ENCODE measurements at places on chromosomes 1 and 21. TPM values are rescaled to one million over a fixed set of nuclear protein-coding genes. Genes with fewer than 3 reads are reported as not detected.

The PRELP gene
- 0.01 TPM for polyA plus RNA-seq

The MARK1 gene
- polyA plus RNA-seq = 6.1 TPM

DNA sequence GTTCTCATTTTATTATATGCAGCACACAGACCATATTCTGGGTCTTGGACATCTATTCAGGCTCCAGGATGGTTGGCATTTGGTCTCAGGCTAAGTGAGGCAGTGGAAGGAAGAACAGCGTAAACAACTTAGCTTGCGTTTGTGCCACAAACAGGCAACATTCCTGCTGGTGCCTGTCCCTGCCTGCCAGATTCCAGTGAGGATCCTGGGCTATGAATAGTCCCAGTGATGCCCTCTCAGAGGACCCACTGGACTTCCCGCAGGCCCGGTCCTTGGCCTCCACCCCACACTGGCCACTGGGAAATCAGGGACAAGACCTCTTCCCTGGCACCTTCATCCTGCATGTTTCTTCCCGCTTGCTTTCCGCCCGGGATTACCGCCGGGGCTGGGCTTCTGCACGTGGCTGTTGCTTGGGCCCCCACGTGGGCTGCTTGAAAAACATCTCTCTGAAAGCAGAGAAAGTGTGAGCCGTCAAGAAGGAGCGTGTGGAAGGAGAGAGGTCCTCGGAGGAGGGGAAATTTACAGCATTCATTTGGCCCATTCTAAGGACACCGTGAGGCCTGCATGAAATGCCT is 145.1 kb upstream of the WNT4 start:
- no peak for DNase-seq

GRCh38 chr1:223887747-223888418 is 42.1 kb upstream of the TP53BP2 start:
- DNase-seq = peak; percentile 72

DNA sequence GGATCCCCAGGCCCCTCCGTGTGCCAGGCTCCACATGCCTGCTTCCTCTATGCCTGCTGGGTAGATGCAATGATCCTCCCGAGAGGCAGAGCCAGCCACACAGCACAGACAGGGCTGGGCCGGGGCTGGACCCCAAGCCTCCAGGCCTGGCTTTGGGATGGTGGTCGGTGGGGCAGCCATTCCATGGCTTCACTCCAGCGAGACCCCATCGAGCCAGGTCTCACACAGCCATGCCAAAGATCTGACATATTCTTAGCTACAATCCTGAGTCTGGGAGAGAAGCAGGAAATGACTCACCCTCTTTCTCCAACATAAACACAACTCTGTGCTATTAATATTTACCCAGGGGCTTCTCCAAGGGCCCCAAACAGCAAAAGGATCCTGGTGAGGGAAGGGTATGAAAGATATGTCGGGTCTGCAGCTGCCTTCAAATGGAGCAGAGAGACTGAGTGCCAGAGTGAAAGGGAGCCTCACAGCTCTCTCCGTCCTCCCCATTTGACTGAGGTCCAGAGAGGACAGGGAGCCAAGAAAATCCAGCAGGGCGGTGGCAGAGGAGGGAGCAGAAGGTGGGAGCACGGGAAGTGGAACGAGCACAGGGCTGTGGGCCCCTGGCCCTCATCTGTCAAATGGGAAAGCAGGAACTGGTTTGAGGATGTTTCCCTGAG is 639.5 kb downstream of the MATN1 start:
- no peak for DNase-seq

- no peak for DNase-seq
These were observed 164.4 kb downstream of the EDEM3 start for GRCh38 chr1:184590163-184590750.

DNA sequence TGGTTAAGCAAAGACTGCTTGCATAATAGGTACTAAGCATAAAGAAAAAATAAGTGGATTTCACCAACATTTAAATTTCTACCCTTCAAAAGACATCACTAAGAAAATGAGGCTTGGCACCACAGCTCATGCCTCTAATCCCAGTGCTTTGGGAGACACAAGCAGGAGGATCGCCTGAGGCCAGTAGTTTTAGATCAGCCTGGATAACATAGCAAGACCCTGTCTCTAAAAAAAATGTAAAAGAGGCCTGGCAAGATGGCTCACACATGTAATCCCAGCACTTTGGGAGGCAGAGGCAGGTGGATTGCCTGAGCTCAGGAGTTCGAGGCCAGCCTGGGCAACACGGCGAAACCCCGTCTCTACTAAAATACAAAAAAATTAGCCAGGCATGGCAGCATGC is 73.0 kb downstream of the PIGK start:
- no peak for DNase-seq

GRCh38 chr1:186858923-186859322 is 30.2 kb downstream of the PLA2G4A start:
- DNase-seq = peak; percentile 85

DNA sequence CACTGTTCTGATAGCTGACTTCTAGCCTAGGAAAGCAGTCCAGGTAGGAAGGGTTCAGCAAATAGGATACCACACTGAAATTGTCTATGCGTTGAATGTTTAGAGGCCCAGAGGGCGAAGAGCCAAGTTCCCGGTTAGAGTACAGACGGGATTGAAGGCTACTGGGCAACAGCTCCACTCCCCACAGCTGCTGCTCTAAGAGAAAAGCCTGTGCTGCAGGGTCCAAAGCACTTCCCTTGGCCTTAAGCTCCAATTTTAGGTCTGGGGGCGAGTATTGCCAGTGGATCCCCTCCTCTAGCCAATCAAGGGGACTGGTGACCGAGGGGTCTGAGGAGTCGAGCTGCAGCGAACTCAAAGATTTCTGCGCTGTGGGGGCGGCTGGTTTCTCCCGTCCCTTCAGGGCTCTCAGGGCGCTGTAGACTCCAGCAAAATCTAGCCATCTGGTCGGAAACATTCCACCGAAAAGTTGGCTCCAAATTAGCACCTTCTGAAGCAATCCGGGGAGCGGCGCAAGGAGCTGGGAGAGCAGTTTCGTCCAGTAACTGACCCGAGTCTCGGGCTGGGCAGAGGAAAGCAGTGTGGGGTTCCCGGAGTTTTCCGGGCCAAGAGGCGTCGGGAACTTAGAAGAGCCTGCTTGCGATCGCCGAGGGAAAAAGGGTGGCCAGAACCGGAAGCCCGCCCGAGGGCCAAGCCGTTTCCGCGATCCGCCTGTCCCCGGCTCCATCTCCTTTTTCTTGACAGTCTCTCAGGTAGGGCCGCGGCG is 748 bp downstream of the PPP1R15B start:
- no peak for DNase-seq

- DNase-seq = no peak
These were observed at the start of gene SERPINC1 for GRCh38 chr1:173917149-173917548. TSS of gene SERPINC1 (minus strand) at chr1:173917327. CDS start at chr1:173917259, 68 bp downstream.

DNA sequence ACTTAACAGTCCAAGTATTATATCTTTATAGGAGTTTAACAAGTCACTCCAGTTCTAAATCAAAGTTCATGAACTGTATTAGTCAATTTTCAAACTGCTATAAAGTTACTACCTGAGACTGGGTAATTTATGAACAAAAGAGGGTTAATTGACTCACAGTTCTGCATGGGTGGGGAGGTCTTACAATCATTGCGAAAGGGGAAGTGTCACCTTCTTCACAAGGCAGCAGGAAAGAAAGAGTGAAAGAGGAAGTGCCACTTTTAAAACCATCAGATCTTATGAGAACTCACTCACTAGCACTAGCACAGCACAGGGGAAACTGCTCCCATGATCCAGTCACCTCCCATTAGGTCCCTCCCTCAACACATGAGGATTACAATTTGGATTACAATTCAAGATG is 70.0 kb downstream of the CLCA4 start:
- no peak for DNase-seq

DNA sequence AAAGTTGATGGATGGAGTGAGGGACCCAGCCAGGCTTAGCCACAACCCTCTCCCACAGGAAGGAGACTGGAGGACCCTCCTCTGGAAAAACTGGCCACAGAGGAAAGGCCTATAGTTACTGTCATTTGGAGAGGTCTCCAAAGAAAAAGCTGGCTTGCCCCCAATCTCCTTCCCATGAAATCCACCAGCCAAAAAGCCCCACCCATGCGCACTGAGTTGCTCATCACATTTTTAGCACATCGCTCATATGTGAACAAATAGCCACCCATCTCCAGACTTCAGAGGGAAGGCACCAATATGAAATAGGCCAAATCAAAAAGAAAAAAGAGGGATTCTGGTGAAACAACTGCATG is 36.9 kb upstream of the QSOX1 start:
- DNase-seq = no peak

- DNase-seq = peak; percentile 26
These were observed 89.1 kb upstream of the KCNK2 start for GRCh38 chr1:214993419-214993818.

DNA sequence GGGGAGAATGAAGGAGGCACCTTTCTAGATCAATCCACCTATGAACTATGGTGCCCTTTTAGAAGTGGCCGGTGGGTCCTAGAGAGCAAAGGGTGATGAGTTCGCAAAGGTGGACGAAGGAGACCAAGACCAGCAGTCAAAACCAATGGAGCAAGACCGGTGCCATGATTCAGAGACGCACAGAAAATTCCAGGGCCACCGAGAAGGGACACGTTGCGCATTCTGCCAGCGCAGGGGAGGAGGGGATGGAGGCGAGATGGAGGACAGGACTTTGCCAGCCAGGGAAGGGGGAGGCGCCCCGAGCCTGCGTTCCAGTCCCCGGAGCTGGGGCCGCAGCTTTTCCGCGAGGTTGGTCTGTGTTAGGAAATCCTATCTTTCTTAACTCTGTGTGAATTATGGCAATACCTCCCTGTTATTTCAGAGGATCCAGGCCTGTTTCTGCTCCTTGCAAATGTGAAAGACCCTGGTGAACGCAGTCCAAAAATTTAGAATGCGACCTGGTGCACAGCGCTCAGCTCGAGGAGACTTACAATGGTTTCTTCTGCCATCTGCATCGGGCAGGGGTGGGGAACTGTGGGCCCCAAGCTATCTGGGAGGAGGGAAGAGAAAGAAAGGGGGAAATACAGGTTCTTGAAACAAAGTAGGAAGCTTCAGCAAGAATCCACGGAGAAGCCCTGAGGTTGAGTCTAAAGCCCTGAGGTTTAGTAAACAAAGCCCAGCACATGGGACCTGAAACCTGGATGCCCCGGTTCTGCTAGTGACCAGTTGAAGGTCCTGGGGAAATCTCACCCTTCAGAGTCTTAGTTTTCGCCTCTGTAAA is 129.4 kb downstream of the MRPS6 start:
- no peak for DNase-seq

GRCh38 chr1:111624382-111624781 is 4.8 kb downstream of the RAP1A start:
- DNase-seq = no peak

- no peak for DNase-seq
These were observed 8.0 kb upstream of the NAV1 start for GRCh38 chr1:201530741-201531531.

DNA sequence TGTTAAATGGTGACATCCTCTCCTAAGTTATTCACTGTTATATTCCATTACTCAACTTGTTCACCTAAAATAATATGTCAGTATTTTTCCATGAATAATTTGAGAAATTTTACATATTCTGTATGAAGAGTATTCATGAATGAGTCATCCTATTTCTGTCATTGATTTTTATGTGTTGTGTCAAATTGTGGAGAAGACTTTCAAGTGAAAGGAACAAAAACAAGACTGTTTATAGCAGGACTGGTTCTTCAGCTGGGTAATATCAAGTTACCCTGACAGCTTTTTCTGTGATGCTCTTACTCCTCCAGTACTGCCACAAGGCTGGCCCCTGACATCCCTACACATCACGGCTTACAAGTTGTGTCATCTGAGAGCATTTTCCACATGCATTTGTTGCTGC is 847.7 kb downstream of the NCAM2 start:
- DNase-seq = no peak

GRCh38 chr21:45680215-45680614 is 36.7 kb downstream of the PCBP3 start:
- DNase-seq = no peak

DNA sequence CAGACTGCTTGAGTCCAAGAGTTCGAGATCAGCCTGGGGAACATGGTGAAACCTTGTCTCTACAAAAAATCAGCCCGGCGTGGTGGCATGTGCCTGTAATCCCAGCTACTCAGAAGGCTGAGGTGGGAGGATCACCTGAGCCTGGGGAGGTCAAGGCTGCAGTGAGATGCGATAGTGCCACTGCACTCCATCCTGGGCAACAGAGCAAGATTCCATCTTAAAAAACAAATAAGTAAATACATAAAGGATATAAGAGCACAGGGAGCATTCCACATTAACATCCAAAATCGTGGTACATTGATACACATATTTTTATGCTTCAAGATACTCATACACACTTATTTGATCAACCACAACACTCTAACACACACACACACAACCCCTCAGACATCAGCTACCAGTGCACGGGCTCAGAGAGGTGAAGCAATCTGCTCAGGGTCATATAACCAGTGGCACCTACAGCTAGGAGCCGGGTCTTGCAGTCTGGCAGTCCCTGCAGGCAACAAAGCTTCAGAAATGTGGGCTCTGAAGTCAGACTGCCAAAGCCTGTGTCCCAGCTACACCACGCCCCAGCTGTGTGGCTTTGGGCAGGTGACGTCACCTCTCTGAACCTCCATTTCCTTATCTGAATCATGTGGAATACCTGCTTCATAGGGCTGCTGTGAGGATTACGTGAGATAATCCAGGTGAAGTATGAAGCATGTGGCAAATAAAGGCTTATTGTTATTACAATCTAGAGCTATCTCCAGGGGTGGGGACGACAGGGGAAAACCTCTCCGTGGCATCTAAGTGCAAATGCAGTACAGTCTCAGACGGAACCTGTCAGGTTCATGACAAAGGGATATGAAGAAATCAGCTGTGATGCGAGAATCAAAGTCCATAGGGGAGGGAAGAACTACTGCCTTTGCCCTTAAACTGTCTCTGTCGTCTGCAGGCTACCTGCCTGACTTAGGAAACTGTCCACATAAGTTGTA is 4.8 kb upstream of the CRYBG2 start:
- DNase-seq = peak; percentile 83

DNA sequence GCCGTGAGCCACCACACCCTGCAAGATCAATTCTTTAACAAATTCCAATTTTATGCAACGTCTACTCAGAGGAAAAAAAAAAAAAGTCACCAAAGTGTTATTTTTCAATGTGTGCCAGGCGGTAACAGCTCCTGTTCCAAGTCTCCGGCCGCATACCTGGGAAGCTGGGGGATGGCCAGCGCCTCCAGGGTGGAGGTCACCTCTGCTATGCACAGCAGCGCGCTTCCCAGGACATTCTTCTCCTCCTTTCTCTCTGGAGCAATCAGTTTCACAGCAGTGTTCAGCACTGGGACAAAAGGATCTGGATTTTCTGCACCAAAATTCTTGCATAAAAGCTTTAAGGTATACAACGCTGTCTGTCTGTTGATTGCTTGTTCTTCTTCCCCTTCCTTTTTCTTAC is 34.3 kb downstream of the LGALS8 start:
- no peak for DNase-seq

- no peak for DNase-seq
These were observed 121.4 kb downstream of the RNF220 start for GRCh38 chr1:44526295-44527073.

- no peak for DNase-seq
These were observed at the start of gene PCP4 for GRCh38 chr21:39867198-39867650. TSS of gene PCP4 (plus strand) at chr21:39867438. CDS start at chr21:39867502, 64 bp downstream.

Data from keratinocyte (primary cell).